ENCODE measurements at places on chromosomes 3 and 15. TPM values are rescaled to one million over a fixed set of nuclear protein-coding genes. Genes with fewer than 3 reads are reported as not detected.

Gene ITGA11
- 0.28 TPM for total RNA-seq

Gene ATP13A5
- total RNA-seq = not detected

Gene MAGEF1
- total RNA-seq = 27.7 TPM

- DNase-seq = no peak
Observed at GRCh38 chr3:132662212-132662611, 2.1 kb downstream of the UBA5 start.

GRCh38 chr3:50562861-50563260, 4.7 kb downstream of the C3orf18 start:
- no peak for DNase-seq

GRCh38 chr3:46736006-46736872, 18.6 kb upstream of the PRSS50 start:
- no peak for DNase-seq

DNA sequence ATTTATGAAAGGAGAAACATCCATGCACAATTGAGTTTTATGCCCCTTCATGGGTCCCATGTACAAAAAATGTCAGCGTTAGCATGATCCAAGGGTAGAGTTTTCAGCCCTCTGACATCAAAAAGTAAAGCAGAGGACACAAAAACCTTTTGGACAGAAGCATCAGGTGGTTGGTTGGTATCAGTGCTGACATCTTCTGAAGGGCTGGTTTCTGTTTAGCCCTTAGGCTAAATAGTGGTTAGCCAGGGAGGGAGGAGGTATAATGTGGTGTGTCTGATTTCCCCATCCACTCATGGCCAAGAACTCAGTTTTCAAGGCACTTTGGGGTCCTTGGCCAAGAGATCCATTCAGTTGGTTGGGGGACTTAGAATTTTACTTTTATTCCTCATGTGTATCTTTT, 16.5 kb downstream of the CCDC66 start:
- no peak for DNase-seq

Gene CADM2
- 0.64 TPM for total RNA-seq

DNA sequence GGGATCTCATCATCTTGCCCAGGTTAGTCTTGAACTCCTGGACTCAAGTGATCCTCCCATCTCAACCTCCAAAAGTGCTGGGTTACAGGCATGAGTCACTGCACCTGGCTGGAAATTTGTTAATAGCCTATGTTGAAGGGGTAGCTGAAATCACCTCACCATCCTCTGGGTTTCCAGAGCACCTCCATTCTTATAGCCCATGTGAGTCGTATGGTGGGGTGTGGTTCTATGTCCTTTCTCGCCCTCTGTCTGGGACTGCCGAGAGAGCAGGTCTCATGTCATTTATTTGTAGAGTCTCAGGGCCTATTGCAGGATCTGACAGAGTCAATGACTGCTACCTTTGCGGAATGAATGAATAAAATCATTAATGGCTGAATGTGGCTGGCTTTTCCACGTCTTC, 20.9 kb downstream of the CEMIP start:
- DNase-seq = no peak

GRCh38 chr3:156175570-156175969, 55.2 kb downstream of the KCNAB1 start:
- DNase-seq = no peak
